ENCODE measurements at places on chromosomes 4 and X.

- DNase-seq = no peak
Observed at GRCh38 chrX:97835969-97836368, 952.3 kb downstream of the RPA4 start.

DNA sequence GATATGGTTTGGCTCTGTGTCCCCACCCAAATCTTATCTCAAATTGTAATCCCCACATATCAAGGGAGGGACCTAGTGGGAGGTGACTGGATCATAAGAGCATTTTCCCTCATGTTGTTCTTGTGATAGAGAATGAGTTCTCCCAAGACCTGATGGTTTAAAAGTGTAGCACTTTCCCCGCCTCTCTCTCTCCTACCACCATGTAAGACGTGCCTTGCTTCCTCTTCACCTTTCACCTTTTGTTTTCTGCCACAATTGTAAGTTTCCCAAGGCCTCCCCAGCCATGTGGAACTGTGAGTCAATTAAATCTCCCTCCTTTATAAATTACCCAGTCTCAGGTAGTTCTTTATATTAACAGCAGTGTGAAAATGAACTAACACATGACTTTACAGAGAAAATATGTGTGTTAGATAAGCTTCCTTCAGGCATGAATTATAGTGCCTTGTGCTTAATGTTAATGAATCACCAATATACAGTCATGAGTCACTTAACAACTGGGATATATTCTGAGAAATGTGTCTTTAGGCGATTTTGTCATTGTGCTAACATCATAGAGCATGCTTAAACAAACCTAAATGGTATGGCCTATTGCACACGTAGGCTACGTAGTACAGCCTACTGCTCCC, 37.9 kb downstream of the PDGFC start:
- DNase-seq = peak; percentile 95

DNA sequence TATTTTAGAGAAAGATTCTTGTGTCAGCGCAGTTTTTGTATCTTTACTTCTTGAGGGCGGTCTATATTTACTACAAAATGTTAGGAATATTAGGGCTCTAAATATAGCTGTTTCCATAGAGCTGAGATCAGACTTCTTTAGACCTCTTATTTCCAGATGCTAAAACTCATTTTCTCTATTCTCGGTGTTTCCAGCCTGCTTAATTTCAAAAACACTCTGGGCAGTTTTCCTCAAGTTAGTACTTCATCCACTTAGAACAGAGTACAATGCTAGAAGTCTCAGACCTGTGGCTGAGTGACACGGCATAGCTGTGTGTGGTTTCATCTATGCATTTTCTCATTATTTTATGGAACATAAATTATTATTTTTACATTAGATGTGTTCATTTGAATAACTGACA, 346.6 kb downstream of the PABPC4L start:
- DNase-seq = no peak

DNA sequence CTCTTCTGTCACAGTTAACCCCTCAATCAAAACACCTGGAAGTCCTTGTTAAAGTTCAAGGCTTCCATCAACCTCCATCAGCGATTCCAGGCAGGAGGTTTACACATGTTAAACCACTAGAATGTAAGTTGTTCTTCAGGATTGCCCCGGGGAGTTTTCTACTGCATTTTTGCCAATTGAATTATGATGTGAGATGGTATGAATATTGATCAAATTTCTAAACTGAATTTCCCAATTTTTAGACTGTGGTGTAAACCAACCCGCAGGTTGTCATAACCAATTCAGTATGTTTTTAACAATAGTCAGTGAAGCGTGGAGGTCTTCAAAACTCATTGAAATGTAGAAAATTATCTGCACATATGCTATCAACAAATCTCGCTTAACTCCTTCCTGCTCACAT, 21.2 kb upstream of the TENM3 start:
- DNase-seq = no peak

DNA sequence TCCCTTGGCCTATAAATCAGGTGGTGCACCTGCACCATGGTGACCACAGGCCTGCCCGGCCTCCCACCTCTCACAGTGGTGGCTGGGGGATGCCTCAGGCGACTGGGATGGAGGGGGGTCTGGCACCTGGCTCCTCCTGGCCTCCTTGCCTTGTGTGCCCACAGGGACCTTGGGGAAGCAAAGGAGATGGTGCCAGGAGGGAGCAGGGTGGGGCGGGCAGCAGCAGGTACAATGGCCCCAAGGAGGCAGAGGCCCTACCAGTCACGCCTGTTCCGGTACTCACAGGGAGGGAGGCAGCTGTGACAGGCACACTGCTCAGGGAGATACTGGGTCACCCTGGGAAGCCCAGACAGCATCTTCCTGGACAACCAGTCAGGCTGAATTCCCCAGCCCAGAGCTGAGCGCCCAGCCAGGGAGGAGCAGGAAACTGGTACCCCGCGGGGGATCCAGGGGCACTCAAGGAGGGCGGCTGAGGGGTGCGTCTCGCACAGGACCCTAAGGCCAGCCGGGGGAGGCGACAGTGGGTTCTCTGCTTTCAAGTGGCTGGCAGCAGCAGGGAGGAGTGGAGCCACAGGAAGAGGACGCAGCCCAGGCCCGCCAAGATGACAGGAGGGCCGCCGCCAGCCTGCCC, 1.2 kb upstream of the TREX2 start:
- DNase-seq = no peak

- DNase-seq = peak; percentile 80
Observed at GRCh38 chr4:112978691-112979472, 70.6 kb upstream of the ANK2 start.

DNA sequence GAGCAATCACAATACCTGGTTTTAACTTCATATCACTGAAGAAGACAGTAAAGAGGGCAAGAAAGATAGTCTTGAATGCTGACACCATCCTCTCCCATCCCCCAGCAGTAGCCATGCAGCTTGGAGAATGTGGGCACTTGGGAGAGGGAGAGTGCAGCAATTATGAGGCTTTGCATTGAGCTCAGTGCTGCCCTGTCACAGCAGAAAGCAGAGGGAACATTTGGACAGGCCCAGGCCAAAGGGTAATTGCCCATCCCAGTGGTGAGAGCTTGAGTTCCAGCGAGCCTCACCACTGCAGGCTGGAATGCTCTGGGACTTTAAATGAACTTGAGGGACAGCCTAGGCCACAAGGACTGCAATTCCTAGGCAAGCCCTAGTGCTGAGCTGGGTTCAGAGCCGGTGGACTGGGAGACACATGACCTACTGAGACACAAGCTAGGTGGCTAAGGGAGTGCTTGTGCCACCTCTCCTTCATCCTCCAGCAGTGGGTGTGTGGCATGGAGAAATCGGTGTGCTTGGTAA, 36.3 kb downstream of the CORIN start:
- DNase-seq = no peak

DNA sequence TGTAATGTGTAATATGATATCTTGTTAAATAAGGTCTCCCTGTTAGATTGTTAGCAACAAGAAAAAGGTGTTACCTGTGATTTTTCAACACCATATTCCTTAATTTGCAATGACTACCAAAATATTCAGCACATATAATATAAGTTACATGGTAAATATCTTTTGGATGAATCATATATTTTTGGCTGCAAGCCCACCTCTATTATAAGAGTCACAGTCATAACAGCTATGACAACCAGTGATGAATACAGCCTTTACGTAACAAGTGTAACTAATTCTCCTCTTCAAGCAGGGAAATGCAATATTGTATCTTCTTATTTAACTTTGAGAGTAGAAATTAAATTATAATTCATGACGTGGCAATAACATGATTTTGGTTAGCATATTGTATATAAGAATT, 187.0 kb downstream of the NLGN4X start:
- DNase-seq = peak; percentile 13

GRCh38 chrX:42803320-42803719, 25.4 kb upstream of the PPP1R2C start:
- DNase-seq = no peak

GRCh38 chr4:37816719-37817118, 9.8 kb upstream of the PGM2 start:
- no peak for DNase-seq

DNA sequence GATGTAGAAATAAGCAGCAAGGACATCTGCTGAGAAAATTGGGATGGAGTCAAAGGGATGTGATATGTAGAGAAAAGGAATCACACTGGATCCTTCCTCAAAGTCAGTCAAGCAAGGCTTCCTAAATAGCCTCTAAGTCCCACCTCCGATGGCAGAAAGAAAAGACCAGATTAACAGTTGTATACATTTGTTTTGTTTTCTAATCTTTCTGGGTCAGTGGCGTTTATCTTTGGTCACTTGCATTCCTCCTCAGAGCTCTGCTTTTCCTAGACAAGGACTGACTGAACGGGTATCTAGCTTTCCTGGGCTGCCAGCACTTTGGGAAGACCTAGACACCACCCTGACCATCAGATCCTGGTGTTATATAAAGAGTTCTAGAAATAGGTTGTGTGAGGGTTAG, 23.2 kb downstream of the PACRGL start:
- DNase-seq = no peak

GRCh38 chrX:152024710-152025109, 50.2 kb upstream of the GABRE start:
- no peak for DNase-seq

DNA sequence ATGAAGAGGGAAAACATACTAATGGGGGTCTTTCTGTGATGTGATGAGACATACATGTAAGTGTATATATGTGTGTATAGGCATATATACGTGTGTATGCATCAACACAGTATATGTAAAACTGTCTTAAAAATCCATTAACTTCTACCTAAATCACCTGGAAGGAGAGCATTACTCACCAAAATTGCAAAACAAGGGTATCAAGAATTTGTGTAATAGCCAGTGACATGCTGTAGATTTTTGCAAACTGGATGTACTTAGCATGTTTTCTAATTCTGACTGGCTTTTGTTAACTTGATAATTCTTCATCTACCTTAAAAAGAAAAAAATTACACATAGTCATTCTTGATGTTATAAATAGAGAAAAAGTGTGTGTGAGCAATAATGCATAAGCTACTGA, 104.7 kb downstream of the PRRG1 start:
- no peak for DNase-seq

DNA sequence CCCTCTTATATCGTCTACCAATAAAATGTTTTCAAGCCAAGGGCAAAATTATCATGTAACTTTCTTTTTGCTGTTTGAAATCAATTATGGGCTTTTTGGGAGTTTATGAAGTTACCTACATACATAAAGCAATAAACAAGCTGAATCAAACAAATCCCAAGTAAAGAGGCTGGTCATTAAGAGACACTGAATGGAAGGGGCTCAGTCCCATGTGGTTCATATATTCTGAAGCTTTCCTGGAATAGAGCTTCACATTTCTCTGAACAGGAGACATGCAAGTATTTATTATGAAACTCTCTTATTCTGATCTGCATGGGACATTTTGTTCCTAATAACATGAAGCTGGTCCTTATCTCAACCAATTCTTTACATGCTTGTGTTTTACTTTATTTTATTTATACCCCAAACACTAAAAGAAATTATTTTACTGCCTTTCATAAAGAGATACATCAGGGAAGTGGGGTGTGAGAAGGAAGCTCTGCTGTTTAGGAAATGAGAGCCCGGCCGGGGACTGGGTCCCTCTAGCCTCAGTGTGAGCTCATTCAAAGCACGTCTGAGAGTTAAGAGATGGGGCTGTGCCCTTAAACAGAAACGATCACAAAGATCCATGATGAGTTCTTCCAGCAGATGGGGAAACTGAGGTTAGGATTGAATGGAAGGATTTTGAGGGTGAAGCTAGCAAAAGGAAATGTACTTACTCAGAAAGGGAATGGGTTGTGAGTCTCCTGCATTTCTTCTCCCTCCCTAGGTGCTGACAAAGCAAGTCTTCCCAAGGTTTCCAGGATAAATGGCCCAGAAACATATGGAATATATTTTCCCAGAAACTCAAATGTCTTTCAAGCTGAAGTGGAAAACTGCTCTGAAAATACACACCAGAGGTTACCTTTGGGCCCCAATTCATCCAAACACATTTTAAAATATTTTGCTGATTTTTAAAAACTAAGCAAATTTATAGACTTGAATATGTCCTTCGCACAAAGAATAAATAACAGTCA, 93.1 kb upstream of the LNX1 start:
- DNase-seq = no peak

- no peak for DNase-seq
Observed at GRCh38 chr4:176945334-176945733, 152.6 kb upstream of the VEGFC start.

Data from ELR (cell line).